ENCODE measurements at places on chromosomes 16 and 17.
A peak's percentile ranks its signal among the peaks of the same experiment; 100 is the strongest.

DNA sequence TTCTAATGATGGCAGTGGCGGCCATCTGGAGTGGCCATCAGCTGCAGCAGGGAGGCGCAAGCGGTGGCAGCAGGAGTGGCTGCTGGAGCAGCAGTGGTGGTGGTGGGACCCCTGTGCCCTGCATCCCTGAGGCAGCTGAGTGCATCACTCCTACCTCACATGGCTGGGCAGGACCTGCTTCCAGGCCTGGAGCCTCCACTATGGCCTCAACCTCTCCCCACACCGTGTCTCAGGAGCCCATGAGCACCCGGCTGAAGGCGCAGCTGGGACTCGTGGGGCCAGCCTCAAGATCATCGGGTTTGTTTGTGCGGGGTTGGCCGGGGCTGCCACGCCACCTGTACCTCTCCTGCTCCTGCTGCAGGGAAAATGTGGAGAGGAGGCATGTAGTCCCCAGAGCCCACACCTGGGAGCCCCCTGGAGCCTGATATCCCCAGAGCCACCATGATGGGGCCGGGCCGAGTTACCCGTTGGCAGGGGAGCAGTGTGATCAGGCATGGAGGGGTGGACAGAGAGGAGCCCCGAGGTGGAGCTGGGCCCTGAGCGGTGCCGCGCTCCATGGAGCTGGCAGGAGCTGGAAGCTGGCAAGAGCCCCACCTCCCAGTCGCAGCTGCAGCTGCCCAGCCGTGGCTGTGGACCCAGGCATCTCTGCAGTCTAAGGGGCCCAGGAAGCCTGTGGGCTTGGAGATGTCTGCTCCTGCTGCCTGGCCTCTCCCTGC is 16.7 kb downstream of the RHOT1 start:
- no peak for DNase-seq

DNA sequence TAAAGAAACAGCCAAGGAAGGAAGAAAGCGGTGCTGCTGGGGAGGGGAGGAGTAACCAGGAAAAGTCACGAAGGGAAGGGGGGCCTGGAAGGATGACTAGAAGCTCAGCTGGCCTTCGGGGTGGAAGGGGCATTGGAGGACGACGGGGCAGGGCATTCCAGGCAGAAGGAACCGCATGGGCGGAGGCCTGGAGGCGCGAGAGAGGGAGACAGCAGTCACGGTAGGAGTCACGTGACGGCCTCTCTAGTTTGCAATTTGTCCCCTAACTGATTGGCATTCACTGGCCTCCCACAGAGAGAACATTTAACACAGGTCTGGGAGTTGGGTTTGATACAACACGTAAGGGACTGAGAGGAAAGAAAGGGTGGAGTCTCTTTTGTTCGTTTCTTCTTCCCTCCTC is 63.9 kb downstream of the RTN4RL1 start:
- no peak for DNase-seq

DNA sequence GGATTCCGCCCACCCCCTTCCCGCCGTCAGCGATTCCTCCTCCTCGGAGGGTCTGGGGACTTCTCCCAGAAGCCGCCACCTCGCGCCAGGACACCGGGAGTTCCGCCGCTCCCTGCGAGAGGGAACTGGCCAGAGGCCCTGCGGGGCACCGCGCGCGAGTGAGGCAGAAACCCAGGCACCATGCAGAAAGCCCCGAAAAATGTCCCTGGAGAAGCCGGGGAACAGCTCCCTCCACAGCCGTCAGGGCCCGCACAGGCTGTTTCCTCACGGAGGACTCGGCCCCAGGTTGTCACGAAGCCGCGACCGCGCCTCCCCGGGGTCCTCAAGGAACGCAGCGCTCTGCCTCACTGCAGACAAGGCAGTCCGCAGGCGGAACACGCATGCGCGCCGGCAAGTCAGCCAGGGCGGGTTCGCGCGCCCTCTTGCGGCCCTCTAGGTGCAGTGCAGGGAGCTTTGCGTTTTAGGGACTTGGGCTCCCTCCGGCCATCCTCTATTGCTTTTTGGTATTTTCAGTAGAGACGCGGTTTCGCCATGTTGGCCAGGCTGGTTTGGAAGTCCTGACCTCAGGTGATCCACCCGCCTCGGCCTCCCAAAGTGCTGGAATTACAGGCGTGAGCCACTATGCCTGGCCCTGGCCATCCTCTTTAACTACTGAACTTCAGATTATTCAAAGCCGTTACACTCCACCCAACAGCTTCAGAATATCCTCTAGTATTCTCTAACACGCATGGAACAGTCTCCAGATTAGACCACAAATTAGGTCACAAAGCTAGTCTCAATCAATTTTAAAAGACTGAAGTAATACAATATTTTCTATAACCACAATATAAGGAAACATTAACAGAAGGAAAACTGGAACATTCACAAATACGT is 20.3 kb upstream of the ZNF287 start:
- peak; percentile 91 for DNase-seq

- no peak for DNase-seq
These were observed 10.1 kb upstream of the SLC25A39 start for GRCh38 chr17:44334727-44335126.

DNA sequence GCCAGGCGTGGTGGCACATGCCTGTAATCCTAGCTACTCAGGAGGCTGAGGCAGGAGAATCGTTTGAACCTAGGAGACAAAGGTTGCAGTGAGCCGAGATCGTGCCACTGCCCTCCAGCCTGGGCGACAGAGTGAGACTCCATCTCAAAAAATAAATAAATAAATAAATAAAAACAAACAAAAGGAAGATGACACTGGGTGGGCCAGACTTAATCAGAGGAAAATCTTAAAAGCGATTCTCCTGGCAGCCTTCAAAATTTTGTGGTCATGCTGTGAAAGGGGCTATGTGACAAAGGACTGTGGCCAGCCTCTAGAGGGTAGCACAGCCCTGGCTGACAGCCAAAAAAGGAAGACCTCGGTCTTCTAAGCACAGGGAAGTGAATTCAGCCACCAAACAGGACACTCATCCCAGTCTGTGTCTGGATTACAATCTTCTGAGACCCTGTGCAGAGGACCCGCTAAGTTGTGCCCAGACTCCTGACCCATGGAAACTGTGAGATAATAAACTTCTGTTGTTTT is 391.1 kb downstream of the CNTNAP4 start:
- no peak for DNase-seq
